ENCODE measurements at places on chromosomes 2 and 18. TPM values are rescaled to one million over a fixed set of nuclear protein-coding genes. Genes with fewer than 3 reads are reported as not detected.

Gene COX5B
- total RNA-seq = 886 TPM

Gene KLHL29
- 0.71 TPM for total RNA-seq

- DNase-seq = peak; percentile 76
These were observed 90.6 kb downstream of the TWIST2 start for GRCh38 chr2:238938401-238939055.

GRCh38 chr2:63053081-63053888, 2.7 kb downstream of the OTX1 start:
- DNase-seq = no peak

DNA sequence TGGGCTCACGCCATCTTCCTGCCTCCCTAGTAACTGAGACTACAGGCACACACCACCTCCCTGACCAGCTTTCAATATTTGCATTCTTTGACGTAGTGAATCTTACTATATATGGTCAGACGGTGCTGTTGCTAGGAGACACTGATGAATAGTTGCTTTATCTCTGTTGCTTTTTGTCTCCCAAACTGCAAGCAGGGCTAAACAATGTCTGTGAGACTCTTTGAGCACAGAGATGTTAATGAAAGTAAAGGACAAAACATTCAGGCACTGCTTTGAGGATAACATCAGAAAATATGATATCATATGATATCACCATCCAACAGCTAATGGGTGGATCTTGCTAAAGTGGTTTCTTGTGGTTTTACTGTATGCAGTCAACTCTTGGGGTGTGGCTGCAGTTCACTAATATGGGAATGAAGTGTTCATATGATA, 43.0 kb downstream of the EMILIN2 start:
- no peak for DNase-seq

DNA sequence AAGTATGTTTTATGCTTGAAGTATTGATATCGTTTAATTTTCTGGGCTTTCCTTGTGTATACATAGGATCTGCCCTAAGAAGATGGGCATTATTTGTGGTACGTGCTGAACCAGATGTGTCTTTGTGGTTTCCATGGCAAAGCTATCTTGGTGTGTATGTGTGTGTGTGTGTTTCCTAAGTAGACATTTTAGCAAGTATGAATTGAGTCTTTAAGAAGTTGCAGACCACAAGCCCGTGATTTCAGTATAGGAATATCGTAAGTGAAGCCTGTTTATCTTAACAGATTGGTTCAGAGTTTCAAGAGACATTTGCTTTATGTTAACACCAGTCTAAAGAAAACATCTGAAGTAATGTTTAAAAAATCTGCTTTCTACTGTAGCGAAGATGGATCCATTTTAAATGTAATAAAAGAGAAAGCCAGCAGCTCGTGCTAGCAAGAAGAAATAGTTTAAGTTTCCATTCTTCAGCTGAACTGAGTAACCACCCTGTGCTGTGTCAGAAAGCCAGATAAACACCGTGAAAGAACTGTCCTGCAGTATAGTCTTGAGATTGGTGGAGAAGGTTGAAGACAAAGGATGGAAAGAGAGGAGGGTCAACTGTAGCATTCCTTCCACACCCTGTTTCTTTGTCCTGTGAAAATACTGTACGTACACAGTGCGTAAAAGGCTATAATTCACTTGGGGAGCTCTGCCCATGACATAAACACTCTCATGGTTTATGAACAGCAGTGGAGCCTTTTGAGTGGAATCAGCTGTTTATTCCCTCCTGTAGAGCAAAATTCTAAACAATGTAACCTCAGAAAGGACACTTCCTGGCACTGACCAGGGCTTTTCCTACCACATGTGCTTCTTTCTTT, 91.9 kb upstream of the FOSL2 start:
- DNase-seq = no peak

All from heart right ventricle (tissue), 16 donors.